ENCODE measurements at places on chromosomes 2 and 18. TPM values are rescaled to one million over a fixed set of nuclear protein-coding genes. Genes with fewer than 3 reads are reported as not detected.

SLC25A12 gene
- total RNA-seq: 21.1 TPM

YES1 gene
- 418 TPM for total RNA-seq

CXCR1 gene
- total RNA-seq: not detected

BOLL gene
- not detected for total RNA-seq

PCARE gene
- total RNA-seq: not detected

SUCLG1 gene
- total RNA-seq: 73.9 TPM

GATA6 gene
- 23.8 TPM for total RNA-seq

ERFE gene
- 1.2 TPM for total RNA-seq

OTX1 gene
- total RNA-seq: 0.27 TPM

GKN1 gene
- total RNA-seq: not detected

SLC4A3 gene
- total RNA-seq: 0.13 TPM

ACMSD gene
- total RNA-seq: not detected

CABLES1 gene
- 19.0 TPM for total RNA-seq

PLCD4 gene
- 0.79 TPM for total RNA-seq

CLEC4F gene
- not detected for total RNA-seq

HOXD13 gene
- total RNA-seq: not detected

SNED1 gene
- total RNA-seq: 23.1 TPM

ASXL3 gene
- total RNA-seq: 0.14 TPM

C1QL2 gene
- not detected for total RNA-seq

GPR45 gene
- total RNA-seq: not detected

MAP4K3 gene
- 46.2 TPM for total RNA-seq

GALR1 gene
- not detected for total RNA-seq

PEX13 gene
- total RNA-seq: 47.3 TPM

TEKT4 gene
- total RNA-seq: not detected

ALLC gene
- total RNA-seq: not detected

EFEMP1 gene
- total RNA-seq: 2,356 TPM

GNAL gene
- total RNA-seq: 3.5 TPM

TUBA4B gene
- total RNA-seq: not detected

RGPD3 gene
- total RNA-seq: 0.53 TPM

SCYGR4 gene
- not detected for total RNA-seq

OTOS gene
- total RNA-seq: not detected

ASIC4 gene
- total RNA-seq: not detected

LIMS1 gene
- total RNA-seq: 180 TPM

TMEM198 gene
- not detected for total RNA-seq

EVX2 gene
- not detected for total RNA-seq

DNAH6 gene
- under 0.01 TPM for total RNA-seq

IL18RAP gene
- total RNA-seq: not detected

DSG4 gene
- not detected for total RNA-seq

RNU2-63P gene
- total RNA-seq: under 0.01 TPM

PKP4 gene
- total RNA-seq: 50.5 TPM

TMEM169 gene
- total RNA-seq: 0.07 TPM

C2orf15 gene
- total RNA-seq: not detected

CACNB4 gene
- 1.2 TPM for total RNA-seq

EGR4 gene
- total RNA-seq: not detected

REEP1 gene
- total RNA-seq: 0.29 TPM

SATB2 gene
- 1.3 TPM for total RNA-seq

CREG2 gene
- total RNA-seq: 0.57 TPM

CCDC74A gene
- 5.6 TPM for total RNA-seq

HOXD9 gene
- not detected for total RNA-seq

TMEM247 gene
- total RNA-seq: not detected

RNF152 gene
- 35.0 TPM for total RNA-seq

SIX3 gene
- total RNA-seq: not detected

STK17B gene
- total RNA-seq: 16.1 TPM

TRABD2A gene
- total RNA-seq: 5.1 TPM
